ENCODE measurements at places on chromosomes 2 and 18. TPM values are rescaled to one million over a fixed set of nuclear protein-coding genes. Genes with fewer than 3 reads are reported as not detected.

Gene RNF152
- 0.12 TPM for total RNA-seq

Gene LYPD6B
- total RNA-seq = not detected

Gene PLEKHH2
- total RNA-seq = 4.3 TPM

Gene MARS2
- total RNA-seq = 9.2 TPM

Gene ATL2
- 63.5 TPM for total RNA-seq
